ENCODE measurements at places on chromosomes 4 and X. TPM values are rescaled to one million over a fixed set of nuclear protein-coding genes. Genes with fewer than 3 reads are reported as not detected.

The GAGE13 gene
- not detected for total RNA-seq

The BEND2 gene
- not detected for total RNA-seq

The TMEM33 gene
- total RNA-seq, result 42.7 TPM

The BMP2K gene
- total RNA-seq, result 12.1 TPM

The PDZD4 gene
- total RNA-seq, result 3.7 TPM
